CD4-positive, alpha-beta T cell treated with Interferon alpha-2 for 1 hour (primary cell): ENCODE measurements at places on chromosomes 4 and X.
A peak's percentile ranks its signal among the peaks of the same experiment; 100 is the strongest.

- no peak for DNase-seq
Observed at GRCh38 chr4:97235521-97235920, 907.8 kb downstream of the STPG2 start.

- no peak for DNase-seq
Observed at GRCh38 chr4:57061395-57061794, 48.8 kb downstream of the IGFBP7 start.

- no peak for DNase-seq
Observed at GRCh38 chr4:87069037-87069742, 134.4 kb downstream of the AFF1 start.

DNA sequence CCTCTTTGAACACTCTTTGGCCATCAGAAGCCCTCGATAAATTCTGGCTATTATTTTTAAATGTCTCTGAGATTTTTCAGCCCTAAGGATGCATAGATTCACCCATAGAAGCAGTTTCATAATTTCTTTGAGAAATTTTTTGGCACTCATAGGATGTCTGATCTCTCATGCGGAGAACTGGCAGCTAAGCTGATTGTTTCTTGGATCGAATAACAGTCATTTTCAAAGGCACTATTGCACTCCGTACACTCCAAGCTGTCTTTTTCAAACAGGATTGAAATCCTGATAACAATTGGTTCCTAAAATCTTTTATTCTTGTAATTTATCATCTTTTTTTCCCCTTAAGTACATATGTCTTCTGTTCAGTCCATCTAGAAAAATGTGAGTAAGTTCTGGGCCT, 411.9 kb downstream of the SPOCK3 start:
- DNase-seq: no peak

DNA sequence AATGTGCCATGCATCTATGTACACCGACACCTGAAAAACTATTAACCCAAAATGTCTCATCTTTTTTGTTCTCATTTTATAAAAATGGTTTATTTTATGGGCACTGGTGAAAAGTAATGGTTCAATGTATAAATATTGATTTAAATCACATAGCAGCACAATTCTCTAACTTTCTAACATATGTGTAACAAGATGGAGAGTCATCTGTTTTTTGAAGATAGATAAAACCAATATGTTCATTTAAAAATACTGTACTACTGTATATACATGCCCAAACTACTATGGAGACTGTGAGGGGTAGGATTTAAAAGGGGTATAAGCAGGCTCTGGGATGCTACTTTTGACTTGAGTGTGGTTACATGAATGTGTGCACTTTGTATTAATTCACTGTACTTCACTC, 67.6 kb downstream of the GLRA3 start:
- DNase-seq: no peak

DNA sequence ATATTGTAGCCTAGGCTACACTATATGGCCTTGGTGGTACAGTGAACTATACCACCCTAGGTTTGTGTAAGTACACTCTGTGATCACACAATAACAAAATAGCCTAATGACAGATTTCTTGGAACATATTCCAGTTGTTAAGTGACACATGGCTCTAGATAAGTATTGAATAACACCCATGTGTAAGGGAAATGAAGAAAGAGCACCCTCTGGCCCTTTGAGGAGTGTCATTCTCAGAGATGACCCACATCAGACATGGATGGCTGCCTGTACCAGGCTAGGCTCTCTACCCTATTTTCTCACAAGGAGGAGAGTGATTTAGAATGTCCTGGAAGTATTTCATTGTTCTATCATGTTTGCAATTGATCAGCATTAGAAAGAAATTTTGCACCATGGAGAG, 61.7 kb downstream of the HAND2 start:
- DNase-seq: no peak

GRCh38 chr4:94931626-94932025, 173.9 kb downstream of the BMPR1B start:
- no peak for DNase-seq

DNA sequence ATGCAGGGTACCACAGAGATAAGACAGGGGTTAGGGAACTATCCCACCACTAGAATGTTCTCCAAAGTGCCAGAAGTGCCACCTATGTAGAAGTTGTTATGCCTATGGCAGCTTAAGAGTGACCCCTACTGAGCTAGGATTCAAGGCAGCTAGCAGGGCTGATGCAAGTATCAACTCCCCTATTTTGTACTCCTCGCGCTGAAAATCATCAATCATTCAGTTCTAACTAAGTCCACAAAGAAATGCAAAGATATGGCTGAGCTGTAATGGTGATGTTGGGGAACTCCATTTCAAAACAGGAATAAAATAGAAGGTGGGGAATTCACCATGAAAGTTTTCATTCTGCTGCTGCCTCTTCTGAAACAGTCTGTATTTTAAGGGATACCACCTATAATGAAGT, 13.8 kb downstream of the ACSL4 start:
- no peak for DNase-seq

- no peak for DNase-seq
Observed at GRCh38 chr4:25670991-25671390, 15.3 kb downstream of the SLC34A2 start.

GRCh38 chr4:122163767-122164166, 11.6 kb downstream of the BLTP1 start:
- no peak for DNase-seq

DNA sequence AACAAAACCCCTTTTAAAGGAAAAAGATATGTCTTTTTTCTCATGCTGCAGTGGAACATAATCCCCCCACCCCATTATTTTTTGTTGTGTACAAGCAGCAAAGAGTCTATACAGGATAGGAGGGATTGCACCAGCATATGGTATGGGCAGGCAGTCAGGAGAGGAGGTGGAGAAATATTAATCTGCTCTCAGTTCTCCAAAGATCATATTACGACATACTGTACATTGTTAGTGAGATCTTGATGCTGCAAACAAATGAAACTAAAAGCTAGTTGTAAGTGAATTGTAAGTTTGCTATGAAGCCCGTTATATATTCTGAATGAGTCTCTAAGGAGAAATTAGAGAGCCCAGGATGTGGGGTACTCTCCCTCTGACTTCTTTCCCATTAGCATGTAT, 75.3 kb downstream of the RAPGEF2 start:
- DNase-seq: no peak

DNA sequence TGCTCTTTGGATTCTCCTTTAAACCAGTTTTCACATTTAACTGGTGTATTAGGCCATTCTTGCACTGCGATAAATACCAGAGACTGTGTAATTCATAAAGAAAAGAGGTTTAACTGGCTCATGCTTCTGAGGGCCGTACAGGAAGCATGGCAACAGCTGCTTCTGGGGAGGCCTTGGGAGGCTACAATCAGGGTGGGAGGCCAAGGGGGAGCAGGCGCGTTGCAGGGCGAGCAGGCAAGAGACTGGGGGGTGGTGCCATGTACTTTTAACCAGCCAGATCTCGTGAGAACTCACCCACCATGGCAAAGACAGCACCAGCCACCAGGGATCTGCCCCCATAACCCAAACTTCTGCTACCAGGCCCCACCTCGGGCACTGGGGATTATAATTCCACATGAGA, 38.1 kb downstream of the RNF212 start:
- no peak for DNase-seq

DNA sequence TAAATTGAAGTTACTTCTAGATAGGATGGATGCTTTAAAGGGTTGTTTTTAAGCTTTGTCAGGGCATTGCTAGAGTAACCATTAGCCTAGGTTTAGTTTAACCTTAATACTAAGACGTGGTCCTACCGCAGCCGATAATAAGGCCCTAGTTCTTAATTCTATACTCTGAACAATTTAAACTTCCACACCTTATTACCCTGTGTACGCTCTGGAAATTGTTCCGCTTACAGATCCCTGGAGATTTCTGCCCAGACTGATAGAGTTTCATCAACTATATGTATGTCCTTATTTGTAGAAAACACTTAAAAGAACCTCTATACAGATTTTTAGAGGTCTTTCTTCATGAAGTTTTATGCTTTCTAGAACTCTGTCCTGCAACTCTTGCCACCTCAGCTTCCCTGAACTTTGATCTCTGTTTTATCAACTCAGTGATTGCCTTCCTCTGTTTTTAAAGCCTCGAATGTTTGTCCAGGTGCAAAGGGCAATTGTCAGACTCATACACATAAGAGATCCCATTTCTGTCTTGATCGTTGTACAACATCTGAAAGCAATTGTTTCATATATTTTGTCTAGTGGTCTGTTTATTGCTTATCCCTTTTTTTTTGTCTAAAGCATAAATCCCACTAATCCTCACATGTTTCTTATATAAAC, 71.1 kb upstream of the VCX start:
- DNase-seq: no peak

GRCh38 chr4:77123411-77123810, 33.6 kb upstream of the CCNG2 start:
- DNase-seq: no peak

GRCh38 chr4:138540056-138540800, 298.1 kb upstream of the SLC7A11 start:
- no peak for DNase-seq

DNA sequence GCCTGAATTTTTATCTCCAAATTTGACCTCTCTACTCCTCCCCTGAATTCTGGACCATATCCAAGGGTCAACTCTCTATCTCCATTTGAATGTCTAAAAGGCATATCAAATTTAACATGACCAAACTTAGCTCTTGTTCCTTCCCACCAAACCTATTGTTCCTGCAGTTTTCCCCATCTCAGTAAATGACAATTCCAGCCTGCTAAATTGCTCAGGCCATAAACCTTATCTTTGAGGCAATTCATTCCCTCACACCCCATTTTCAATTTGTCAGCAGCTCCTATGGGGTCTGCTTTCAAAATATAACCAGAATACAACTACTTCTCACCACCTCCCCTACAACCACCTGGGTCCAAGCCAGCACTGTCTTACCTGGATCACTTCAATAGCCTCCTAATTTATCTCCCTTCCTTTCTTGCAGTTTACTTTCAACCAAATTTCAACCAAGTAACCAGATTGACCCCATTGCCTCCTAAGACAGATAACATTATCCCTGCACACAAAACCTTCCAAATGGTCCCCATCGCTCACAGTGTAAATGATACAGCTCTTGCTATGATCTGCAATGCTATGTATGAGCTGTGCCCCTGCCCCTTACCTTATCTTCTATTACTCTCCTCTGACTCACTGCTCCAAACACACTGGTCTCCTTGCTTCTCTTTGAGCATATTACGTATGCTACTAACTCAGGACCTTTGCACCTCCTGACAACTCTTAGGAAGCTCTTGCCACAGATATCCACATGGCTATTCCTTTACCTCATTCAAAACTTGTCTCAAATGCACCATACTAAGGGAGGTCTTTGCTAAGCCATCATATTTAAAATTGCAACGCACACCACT, 66.0 kb downstream of the CAMK2D start:
- no peak for DNase-seq

- DNase-seq: no peak
Observed at GRCh38 chrX:78527818-78528217, 131.3 kb downstream of the RTL3 start.

DNA sequence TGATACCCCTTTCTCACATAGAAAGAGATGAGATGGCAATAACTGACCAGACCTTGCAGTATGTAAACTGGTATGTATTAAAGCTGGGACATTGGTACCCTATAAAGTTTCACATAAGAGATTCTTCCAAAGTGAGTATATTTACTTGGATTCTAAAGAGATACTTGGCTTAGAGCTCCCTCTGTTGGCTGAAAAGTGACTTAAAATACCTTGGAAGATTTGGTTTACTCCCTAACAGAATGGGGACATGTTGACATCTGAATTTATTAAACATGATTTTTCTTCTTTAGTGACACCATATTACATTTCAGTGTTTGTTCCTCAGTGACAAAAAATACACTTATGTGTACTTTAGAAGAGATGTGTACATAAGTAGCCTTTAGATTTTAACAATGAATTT, 47.9 kb upstream of the RGN start:
- DNase-seq: no peak

- DNase-seq: peak; percentile 78
Observed at GRCh38 chr4:102586644-102587021, 85.5 kb downstream of the NFKB1 start.

GRCh38 chr4:124079174-124079780, 633.3 kb downstream of the ANKRD50 start:
- DNase-seq: no peak
